ENCODE measurements at places on chromosomes 11 and 22.

DNA sequence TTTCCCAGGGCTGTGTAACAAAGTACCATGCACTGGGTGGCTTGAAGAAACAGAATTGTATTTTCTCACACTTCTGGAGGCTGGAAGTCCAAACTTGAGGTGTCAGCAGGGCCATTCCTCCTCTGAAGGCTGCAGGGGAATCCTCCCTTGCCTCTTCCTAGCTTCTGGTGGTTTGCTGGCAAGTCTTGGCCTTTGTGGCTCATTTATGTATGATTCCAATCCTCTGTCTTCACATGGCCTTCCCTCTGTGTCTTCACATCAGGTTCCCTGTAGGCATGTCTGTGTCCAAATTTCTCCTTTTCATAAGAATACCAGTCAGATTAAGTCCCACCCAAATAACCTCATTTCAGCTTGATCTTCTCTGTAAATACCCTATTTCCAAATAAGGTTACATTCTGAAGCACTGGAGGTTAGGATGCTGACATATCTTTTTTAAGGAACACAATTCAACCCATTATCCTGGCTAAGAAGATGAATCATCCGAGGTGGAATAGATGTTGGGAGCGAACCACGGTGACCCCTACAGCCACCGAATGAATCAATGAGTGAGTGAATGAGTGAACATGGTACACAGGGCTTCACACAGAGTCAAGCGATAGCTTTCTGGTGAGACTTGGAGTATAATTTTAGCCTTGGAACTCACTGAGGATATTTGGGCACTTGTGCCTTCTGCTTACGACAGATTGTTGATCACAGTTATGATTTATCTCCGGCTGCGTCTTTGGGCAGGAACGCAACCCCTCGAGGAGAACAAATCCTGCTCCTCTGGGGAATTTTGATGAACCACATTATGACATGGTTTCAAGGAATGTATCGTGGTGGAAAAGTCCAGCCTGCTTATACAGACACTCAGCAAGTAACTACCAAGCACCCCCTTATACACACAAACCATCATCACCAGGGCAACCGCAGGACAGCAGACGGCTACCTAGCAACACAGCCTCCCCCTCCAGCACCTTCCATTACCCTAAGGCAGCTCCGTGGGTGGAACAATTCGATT lies 34.3 kb upstream of the MICAL2 start:
- ATAC-seq: peak; percentile 86

DNA sequence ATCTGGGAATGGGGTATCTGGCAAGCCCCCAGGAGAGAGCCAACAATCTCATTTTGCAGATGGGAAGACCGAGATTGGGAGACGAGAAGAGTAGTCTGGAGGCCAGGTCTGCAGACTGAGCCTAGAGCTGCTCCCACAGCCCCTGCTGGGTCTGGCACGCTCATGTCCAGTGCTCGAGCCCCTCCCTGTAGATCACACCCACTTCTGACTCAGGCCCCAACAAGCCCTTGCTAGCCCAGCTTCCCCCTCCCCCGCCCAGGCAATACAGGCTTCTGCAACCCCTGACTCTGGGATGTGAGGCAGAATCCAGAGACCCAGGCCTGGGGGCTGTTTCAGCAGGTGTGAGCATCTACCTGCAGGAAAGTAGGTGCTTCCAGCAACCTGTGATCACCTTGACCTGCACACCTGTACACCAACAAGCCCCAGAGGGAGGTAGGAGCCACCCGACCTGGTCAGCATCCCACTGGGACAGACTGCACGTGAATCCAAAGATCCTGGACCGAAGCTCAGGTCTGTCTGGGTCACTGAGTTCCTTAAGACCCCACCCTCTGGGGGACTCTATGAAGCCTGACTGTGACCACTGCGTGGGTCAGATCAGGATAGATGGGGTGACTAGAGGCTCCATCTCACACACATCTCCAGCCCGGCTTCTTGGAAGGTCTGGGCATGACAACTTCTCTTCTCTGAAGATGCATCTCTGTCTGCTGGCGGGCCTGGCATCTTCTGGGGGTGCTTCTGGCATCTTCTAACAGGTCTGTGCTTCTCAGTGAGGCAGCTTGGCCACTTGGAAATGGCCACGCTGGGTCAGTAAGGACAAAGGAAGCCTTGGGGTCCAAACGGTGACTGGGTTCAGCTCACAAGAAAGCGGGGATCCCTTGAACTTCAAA lies 29.3 kb downstream of the LINC01488 start:
- 0 out of 3 replicates have a peak, but pooled peaks have one; percentile 25 for ATAC-seq

- no peak for ATAC-seq
Observed at GRCh38 chr11:87036756-87037449, 831 bp upstream of the TMEM135 start.

DNA sequence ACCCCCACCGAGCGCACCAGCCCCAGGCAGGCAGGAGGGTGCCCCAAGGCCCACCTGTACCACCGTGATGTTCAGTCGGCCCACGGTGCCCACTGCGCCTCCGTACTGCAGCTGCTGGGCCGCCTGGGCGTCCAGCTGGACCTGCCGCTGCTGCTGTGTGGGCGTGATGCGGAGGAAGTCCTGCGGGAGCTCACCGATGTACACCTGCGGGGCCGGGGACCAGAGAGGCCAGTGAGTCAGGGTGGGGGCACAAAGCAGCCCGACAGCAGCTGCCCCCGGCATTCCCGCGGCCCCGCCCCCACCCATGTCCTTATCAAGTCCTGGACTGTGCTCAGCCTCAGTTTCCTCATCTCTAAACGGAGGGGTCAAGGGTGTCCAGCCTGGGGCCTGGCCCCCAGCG lies 13.8 kb downstream of the TOLLIP start:
- ATAC-seq: no peak

DNA sequence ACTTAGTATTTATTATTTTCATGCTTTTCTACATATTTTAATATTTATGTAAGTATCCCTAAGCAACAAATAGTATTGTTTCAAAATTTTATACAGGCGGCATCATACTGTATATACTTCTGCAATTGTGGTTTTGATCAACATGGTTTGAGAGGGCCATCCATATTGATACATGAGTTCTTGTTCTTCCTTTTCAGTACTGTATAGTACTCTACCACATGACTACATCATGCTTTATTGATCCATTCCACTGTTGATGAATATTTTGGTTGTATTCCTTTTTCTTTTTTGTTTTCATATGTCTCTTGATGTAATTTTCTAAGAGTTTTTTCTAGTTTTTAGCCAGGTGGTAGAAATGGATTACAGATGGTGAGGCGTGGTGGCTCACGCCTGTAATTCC lies 40.1 kb downstream of the SLC35F2 start:
- no peak for ATAC-seq

- ATAC-seq: peak; percentile 100
Observed at GRCh38 chr11:130522284-130522961, 74.0 kb downstream of the ADAMTS15 start.

DNA sequence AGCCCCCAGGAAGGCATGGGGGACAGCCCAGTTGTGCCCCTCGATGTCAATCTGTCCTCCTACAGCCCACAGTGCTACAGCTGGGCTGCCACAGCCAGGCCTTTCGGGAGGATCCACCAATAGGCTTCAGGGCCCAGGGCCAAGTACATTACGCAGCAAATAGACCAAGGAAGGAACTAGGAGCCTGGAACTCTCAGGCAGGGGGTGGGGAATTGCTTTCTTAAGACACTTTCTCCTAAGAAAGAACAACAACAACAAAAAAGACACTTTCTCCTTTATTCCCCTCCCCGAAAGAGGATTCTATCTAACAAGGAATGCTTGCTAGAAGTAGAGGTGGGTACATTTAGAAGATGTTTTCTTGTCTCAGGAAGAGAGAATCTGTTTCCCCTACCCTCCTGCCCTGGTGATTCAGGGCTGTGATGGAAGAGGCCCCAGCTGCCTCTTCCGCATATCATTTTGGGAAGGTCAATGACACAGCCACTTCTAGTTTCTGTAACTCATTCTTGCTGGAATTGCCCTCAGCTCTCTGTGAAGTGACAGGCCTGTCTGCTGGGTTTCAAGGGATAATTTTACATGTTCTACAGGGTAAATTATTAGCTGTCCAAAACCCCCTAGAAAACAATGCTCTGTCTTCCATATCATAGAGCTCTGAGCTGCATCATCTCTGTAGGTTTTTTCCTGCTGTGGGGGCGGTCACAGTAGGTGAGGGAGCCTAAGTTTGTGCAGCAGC lies 6.0 kb upstream of the MALAT1 start:
- ATAC-seq: peak; percentile 22

- ATAC-seq: no peak
Observed at GRCh38 chr22:39106326-39106725, 9.3 kb downstream of the APOBEC3H start.

GRCh38 chr22:50088096-50088495 lies 1.7 kb upstream of the MOV10L1 start:
- no peak for ATAC-seq

DNA sequence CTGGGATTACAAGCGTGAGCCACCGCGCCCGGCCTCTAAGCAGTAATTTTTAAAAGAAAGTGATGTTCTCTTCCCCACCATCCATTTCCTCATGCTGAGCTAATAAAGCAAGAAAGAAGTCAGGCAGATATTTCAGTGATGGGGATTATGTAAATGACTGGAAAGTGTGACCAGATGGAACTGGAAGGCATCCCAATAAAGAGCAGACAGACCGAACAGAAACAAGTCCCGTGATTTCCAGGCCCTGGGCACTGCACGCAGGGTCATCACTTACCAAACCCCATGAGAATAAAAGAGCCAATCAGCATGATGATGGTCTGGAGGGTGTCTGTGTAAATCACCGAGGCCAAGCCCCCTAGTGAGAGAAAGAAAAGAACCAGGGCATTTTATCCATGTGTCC lies 18.2 kb downstream of the SLC5A4 start:
- ATAC-seq: no peak

DNA sequence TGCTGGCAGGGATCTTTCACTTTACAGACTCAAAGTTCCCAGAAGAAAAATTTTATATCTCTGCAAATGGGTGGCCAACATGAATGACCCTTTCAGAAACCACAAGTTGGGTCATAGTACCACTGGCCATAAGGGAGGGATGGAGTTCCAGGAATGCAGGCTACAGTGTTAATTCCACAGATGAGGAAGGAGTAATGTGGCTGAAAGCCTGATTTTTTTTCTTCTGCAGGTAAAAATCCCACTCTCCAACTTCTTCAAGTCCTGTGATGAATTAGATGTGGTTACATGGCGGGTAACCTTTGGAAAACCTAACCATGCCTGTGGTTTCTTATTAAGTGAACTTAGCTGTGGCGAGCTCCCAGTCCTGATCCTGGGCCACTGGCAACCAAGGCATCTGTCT lies 103.2 kb downstream of the SLC1A2 start:
- ATAC-seq: no peak

GRCh38 chr22:30910358-30910757 lies 58.2 kb downstream of the MORC2 start:
- ATAC-seq: no peak

DNA sequence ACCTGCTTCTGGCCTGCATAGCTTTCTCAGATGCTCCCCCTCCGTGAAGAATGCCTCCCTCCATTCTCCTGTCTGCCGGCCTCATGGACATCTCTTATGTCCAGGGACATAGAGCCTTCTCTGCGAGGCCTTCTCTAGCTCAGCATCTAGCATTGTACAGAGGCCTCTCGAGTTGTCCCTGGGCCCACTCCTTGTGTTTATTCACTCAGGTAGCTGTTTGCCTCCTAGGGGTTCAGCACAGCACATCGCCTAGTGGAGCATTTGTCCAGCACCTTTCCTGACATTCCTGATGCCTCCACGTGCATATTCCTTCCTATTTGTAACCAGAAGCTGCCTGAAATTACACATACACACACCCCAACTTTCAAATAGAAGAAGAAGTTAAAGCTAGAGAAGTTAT lies 101.3 kb downstream of the TBC1D22A start:
- no peak for ATAC-seq

DNA sequence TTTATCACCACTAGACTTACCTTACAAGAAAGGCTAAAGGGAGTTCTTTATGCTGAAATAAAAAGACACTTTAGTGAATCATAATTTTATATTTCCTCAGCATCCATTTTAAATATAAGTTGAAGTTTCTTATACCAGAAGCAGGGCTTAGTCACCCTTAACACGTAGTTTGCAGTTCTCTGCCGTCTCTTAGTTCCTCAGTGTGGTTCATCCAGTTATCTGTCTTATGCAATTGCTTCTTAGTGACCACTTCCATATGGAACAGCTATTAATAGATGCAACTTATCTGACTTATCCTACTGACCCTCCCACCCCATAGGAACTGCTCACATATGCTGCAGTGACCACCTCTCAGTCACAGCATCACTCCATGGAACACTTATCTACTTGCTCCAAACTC lies 11.7 kb upstream of the SLC36A4 start:
- ATAC-seq: no peak

DNA sequence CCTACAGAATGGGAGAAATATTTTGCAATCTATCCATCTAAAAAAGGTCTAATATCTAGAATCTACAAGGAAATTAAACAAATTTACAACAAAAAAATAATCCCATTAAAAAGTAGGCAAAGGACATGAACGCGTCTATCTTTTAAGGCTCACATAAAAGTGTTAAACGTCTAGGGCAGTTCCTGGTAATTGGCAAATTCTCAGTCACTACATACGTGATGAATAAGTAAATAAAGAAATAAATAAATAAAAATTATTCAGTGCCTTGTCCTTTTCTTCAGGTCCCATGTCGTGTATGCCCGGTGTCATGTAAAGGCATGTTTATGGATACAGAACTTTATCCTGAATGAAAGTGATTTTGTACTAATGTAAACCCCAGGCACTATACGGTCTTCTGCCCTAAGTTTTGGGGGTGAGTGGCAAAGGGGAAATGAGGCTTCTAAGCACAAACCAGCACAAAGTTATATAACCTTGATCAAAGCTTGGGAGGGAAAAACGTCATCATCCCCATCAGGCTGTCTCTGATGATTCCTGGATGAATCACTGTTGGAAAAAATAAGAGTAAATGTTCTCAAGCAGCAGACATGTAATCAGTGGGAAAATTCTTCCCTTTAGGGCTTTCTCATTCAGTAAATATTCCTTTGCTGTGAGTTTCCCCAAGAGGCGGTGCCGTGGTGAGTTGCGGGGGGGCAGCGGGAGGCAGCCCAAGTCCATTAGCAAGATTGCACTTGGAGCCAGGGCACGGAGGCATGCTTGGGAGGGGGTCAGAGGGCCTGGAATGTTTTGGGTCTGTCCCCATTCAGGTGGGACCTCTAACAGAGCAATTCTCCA lies 30.4 kb upstream of the MICAL2 start:
- ATAC-seq: peak; percentile 67

GRCh38 chr11:2902784-2903671 lies 17.5 kb upstream of the CDKN1C start:
- ATAC-seq: no peak

GRCh38 chr11:61587951-61588727 lies 7.3 kb upstream of the SYT7 start:
- ATAC-seq: peak; percentile 44

- ATAC-seq: no peak
Observed at GRCh38 chr11:67700548-67701262, 26.3 kb upstream of the ALDH3B2 start.

GRCh38 chr22:39469326-39469680 lies 12.5 kb downstream of the MGAT3 start:
- no peak for ATAC-seq

GRCh38 chr11:72767203-72768062 lies 15.2 kb upstream of the ARAP1 start:
- ATAC-seq: no peak

- ATAC-seq: peak; percentile 47
Observed at GRCh38 chr11:58616594-58616993, 5.9 kb upstream of the CNTF start.

Measured in SK-N-SH treated with all-trans-retinoic acid at 6 μM for 48 hours (cell line).